NCI-H524 (cell line): ENCODE measurements at places on chromosomes 5 and 9.

GRCh38 chr5:143435210-143435657, 31.7 kb upstream of the NR3C1 start:
- DNase-seq = no peak

- no peak for DNase-seq
Measured at GRCh38 chr9:136505406-136506403, 22.9 kb upstream of the SEC16A start.

DNA sequence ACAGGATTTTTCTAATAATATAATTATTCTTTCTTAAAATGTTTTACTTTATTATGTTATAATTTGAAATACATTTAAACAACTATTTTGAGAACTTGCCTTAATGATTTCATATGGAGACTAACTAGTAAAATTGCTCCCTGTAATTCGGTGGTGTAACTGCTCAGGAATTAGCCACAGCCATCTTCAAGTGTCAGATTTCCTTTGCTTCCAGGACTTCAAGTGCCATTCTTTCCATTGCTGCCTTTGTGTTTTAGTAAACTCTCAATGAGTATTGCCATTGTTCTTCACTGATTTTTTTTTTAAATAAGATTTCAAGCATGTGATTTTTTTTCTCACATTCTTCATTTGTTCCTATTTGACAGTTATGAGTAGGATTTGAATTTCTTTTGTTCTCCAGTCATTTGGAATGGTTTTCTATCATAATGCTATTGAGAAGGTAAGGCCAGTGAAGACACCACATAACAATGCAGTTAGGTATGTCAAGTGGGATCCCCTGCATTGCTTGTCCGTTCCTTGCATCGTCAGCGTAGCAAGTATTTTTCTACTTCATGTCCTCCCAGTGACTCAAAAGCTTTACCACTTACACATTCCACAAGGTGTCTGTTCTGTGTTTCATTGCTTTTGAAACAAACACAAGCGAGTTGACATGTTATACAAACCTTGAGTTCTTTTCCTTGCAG, 83.7 kb downstream of the LNPEP start:
- peak; percentile 9 for DNase-seq

GRCh38 chr9:132996526-132996925, 18.0 kb downstream of the GFI1B start:
- no peak for DNase-seq

- DNase-seq = no peak
Measured at GRCh38 chr5:133520062-133520461, 92.3 kb downstream of the FSTL4 start.

DNA sequence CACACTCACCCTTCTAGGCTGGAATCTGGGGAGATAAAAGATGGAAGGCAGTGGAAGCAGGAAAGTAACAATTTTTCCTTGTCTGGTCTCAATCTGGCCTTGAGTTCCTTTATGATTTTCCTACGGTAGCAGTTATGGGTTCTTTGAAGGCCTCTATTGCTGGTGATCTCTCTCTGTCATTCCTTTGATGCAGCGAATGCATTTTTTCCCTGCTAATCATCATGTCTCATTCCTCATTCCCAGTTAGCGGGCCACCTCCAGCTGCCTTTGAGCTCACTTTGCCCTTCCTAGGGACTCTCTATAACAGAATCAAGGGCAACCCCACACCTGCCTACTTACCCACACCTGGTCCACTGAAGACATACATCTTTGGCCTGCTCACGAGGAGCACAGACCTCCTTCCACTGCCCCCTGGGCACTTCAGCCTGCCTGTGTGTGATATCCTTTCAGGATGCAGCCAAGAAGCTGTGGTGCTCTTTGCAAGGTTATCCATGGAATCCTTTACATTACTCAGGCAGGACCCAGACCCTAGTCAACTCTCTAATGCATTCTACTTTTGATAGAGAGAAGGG, 191.7 kb downstream of the DRD1 start:
- no peak for DNase-seq

- DNase-seq = peak; percentile 17
Measured at GRCh38 chr5:141512390-141512910, 23.6 kb downstream of the PCDHGC5 start.

GRCh38 chr5:54390015-54390414, 65.5 kb upstream of the HSPB3 start:
- peak; percentile 94 for DNase-seq

DNA sequence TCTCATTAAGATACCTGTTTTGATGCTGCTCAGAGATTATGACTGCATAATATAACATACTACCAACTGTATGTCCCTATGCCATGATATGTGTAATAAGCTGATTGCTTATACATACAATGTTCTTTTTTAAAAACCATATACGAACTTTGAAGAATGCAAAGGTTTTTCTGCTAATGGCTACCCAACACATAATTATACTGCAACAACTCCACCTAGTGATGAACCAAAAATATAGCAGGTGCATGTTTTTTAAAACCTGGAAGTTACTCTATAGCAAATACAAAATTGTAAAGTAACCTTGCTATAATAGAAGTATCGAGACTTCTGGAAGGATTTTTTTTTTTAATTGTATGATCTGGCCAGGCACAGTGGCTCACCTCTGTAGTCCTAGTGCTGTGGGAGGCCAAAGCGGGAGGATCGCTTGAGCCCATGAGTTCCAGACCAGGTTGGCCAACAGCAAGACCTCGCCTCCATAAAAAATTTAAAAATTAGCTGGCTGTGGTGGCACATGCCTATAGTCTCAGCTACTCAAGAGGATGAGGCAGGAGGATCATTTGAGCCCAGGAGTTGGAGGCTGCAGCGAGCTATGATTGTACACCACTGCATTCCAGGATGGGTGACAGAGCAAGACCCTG, 49.1 kb downstream of the HOMER1 start:
- DNase-seq = peak; percentile 31

DNA sequence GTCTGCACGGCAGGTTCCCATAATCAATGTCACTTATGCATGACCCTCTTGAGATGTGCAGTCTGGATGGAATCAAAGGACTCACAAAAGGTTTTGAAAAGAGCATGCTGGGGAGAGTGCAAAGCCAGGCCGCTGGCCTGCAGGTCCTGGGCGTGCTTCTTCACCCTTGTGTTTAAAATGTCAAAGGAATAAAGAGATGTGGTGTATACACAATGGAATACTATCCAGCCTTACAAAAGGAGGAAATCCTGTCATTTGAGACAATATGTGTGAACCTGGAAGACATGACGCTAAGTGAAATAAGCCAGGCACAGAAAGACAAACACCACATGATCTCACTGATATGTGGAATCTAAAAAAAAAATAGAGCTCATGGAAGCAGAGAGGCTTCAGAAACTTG, 137.5 kb upstream of the PHYKPL start:
- DNase-seq = no peak

DNA sequence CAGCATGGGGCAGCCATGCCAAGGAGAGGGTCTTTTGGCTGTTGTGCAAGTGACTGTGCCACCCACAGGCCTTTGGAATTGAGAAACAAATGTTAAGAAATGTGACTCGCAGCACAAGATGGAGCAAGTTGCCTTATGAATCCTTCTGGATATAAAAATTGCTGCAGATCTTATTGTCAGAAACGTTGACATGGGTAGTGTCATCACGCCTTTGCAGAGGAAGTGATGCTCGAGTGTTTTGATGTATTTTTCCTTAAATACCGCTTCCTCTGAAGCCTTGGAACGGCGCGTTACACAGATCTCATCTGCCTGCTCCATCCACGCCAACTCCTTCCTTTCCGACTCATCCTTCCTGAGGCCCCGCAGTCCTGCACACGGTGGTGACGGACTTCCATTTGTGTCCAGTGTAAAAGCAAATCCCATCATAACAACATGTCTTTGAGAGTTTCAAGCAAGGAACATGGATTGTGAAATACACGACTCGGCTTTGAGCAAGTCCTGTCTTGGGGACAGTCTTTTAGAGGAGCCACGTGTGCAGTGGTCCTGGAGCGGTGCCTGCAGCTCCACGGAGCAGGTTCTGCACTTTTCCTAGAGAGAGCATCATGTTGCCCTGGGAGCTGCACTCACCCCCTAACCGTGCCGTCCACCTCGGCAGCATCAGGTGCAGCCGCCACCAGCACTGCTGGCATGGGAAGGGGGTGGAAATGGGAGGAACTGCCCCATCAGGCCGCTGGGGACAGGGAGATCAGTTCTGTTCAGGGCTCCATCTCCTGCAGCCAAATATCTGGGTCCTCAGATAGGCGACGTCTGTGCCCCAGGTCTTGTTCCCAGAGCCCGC, 15.1 kb downstream of the ROPN1L start:
- DNase-seq = peak; percentile 30

DNA sequence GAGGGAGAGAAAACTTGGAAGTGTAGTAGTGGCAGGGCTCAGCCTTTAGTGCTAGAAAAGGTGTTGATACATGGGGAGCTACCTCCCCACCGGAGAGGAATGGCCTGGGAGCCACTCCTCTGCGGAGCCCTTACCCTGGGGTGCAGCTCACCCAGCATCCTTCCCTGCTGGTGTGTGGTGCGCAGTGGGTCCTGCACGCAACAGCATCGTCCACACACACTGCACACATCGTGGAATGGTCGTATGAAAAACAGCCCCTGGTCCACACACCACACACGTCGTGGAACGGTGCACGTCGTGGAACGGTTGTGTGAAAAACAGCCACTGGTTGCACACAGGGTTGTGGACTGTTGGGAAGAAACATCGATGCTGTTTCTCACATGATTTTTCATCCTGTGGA, 16.1 kb upstream of the AHRR start:
- DNase-seq = no peak

DNA sequence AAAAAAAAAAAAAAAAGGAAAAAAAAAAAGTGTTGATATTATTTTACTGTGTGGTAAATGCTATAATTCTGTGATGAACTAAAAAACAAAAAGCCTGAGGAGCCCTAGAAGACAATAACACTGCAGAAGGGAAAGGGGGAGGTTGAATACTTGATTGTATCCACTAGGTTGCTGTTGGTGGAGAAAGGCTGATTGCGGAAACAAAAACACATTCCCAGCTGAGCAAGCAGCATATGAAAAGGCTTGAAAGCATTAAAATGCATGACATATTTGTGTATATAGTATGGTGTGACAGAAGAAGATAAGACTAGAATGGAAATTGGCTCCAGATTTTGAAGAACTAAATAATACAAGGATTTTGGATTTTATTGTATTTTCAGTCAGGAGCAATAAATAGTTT, 8.9 kb downstream of the RABGAP1 start:
- DNase-seq = no peak

- no peak for DNase-seq
Measured at GRCh38 chr9:132672413-132672690, 2.1 kb downstream of the GTF3C4 start.

- no peak for DNase-seq
Measured at GRCh38 chr5:1725641-1726468, 73.8 kb downstream of the MRPL36 start.

DNA sequence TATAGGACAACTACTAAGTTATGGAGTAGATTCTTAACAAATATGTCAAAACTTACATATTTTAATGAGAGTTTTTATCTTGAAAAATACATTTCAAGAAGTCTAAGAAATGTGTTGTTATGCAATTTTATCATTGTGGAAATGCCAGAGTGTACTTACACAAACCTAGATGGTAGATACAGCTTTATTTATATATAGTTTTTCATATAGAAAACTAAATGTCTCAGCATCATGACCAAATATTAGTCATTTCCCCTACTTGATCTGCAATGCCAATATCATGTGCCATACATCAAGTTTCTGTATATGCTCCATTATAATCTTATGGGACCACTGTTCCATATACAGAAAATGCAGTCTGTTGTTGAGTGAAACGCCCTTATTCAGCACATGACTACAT, 28.7 kb downstream of the CAST start:
- no peak for DNase-seq
